Stimulated activated CD8-positive, alpha-beta memory T cell treated with anti-CD3 and anti-CD28 coated beads, Interleukin-2, amount 100 ng/mL, for 1 hour (primary cell): ENCODE measurements at places on chromosomes 7 and 10.

GRCh38 chr7:94250124-94250523 is 144.6 kb upstream of the COL1A2 start:
- no peak for DNase-seq

GRCh38 chr7:115008465-115009114 is 86.7 kb downstream of the MDFIC start:
- DNase-seq: no peak

DNA sequence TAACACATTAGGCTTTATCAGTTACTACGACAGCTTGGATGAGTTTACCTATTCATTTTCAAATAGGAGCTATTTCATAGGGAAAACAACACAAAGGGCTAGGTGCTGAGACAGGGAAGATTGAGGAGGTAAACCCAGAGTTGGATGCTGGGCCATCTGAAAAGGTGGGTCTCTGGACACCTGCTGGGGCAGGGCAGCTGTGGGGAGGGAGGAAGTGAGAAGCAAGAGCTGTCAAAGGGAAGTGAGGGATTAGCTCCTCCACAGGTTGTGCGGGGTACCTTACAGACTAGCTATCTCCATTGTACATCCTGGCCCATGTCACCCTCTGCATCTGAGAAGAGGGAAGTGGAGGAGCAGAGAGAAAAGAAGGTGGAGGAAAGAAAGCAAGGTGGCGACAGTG is 48.9 kb downstream of the BLNK start:
- no peak for DNase-seq

GRCh38 chr10:61452151-61452651 is 980 bp downstream of the TMEM26 start:
- no peak for DNase-seq

DNA sequence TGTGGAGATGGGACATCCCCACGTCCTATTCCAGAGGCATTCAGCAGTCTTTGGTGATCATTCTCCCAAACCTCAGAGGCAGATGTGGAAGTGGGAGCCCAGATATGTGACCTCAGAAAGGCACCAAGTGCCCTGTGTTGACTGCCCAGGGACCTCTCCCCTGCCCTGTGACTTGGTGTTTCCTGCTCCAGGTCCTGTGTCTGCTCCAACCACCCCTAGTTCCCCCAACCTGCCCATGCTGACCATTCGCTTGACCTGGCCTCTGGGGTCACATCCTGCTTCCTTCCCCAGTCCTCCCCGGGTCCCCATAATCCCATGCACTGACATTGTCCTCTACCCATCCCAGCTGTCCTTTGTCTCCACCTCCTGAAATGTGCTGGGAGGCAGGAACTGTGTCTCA is 7.6 kb downstream of the CYP26A1 start:
- DNase-seq: no peak

GRCh38 chr7:66152371-66153191 is 37.9 kb downstream of the CRCP start:
- DNase-seq: no peak

DNA sequence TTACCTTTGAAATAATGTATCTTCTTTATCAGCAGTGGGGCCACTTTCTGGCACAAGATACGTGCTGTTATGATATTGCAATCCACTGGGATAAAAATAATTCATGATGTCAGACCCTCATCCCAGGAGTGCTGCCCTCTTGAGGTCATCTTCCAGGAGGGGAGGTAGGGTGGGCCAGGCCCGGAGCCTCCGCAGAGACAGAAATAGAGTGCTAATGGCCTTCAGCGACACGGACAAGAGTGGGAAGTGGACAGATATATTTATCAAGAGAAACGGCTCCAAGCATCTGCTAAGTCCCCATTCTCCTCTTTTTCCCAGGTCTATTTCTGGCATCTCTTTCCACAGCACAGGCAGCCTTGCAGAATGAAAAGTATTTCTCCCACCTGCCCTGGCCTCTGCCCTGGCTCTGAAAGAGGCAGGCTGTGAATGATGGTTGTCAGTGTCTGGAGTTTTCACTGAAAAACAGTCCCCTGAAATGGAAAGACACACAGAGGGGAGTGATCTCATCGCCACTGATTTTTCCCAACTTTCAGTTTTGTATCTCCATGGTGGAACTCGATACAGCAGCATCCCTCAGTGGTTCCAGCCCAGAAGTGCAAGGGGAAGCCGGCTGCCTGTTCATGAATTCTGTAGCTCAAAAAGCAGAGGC is 251.7 kb upstream of the MYO3A start:
- DNase-seq: no peak

DNA sequence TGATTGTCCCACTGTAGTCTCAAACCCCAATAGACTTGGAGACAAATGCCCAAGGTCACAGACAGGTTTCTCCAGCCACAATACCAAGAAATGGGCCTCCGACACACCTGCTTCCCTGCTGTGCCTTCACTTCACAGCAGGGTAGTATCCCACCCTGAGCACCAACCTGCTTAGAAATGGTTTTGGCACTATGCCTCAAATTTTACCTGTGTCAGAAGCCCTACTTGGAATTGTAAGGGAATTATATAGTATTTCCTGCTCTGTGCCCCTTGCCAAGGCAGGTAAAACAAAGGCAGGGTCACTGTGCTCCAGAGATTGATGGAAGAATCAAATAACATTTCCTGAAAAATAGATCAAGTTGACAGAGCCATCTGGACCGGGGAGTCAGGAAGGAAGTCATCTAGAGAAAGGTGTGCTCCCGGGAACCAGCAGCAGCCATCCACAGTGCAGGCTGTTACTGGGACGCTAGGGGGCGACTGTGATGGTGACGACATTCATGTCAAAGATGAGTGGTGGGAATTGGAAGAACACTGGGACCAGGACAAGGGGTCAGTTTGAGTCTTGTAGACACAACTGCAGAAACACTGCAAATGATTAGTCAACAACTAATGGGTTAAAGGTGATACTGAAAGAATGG is 117.8 kb upstream of the AKR1E2 start:
- no peak for DNase-seq

DNA sequence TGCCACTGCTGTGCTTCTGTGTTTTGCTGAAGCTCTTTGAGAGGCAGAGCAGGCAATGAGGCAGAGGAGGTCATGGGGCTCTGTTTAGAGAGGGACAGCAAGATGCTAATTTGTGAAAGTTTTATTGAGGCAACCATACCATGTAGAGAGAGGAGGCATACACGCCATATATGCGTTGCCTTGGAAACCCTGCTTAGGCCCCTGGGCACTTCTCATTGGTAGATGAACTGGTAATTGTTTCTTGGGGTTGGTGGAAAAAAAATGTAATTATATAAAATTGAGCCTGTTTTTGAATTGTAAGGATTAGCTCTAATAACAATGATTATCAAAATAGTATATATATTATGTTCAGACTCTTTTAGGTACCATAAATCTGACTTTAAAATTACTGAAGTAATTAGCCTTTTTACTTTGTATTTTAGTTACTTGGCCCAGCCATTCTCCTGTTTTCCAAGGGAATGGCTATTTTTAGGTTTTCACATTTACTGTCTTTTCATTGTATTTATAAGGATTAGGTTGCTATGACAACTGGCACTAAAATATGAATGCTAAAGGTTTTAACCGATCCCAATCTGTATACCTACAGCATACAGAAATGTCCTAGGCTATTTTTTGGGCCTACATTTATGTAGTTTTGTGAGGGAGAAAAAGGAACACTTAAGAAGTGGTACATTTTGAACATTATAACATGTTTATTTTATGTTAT is 52.4 kb downstream of the BZW2 start:
- no peak for DNase-seq

DNA sequence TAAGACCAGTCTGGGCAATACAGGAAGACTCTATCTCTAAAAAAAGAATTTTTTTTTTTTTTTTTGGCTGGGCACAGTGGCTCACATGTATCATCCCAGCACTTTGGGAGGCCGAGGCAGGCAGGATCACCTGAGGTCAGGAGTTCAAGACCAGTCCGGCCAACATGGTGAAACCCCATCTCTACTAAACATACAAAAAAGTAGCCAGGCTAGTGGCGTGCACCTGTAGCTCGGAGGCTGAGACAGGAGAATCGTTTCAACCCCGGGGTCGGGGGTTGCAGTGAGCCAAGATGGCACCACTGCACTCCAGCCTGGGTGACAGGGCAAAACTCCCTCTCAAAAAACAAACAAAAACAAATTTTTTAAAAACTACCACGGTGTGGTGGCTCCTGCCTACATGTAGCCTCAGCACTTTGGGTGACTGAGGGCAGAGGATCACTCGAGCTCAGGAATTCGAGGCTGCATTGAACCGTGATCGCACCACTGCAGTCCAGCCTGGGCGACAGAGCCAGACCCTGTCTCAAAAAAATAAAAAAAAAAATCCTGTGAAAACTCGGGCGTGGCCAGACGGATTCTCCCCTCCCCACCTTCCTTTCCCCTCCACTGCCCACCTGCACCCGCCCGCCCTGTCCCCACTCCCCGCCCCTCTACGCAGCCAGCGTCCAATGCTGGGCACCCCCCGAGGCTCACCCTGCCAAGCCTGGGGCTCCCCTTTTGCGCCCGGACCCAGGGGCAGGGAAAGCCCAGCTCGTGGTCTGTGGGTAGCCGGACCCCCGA is 745 bp upstream of the ORAI2 start:
- no peak for DNase-seq

GRCh38 chr10:28540145-28540544 is 7.2 kb downstream of the WAC start:
- DNase-seq: no peak

DNA sequence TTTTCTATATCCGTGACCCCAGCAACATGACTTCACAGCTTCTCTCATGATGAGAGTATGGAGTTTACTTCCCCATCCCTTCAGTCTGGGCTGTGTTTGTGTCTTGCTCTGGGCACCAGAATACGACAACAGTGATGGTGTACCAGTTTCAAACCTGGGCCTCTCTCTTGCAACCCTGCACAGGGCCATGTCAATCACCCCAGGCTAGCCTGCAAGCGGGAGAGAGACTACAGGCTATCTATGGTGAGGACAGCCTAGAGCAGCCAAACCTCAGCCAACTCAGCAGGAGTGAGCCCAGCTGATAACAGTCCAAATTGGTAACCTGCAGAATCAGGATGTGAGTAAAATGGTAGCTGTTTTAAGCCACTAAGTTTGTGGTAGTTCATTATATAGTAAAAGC is 235.8 kb downstream of the CHCHD3 start:
- DNase-seq: no peak

DNA sequence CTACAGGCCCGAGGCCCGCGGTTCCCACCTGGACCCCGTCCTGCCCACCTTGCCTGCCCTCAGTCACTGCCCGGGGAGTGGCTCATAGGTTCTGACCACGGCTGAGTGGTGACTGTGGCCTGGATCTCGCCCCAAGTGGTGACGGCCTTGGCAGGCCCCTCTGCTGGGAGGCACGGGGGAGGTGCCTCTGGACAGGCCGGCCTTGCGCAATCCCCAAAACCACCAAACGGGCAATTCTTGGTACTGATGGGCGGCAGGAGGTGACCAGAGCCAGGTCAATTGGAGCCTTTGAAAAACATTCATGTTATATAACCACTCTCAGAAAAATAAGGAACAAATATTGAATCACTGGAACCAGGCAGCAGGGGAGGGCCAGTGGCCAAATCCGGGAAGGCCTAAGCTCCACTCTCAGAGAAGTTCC is 83.4 kb downstream of the PRKAG2 start:
- DNase-seq: no peak

- no peak for DNase-seq
These were observed 45.1 kb downstream of the PTN start for GRCh38 chr7:137298464-137298794.

GRCh38 chr10:30309403-30309802 is 39.7 kb downstream of the MTPAP start:
- DNase-seq: no peak

- no peak for DNase-seq
These were observed 1.4 kb downstream of the TRA2A start for GRCh38 chr7:23530405-23530804.

GRCh38 chr10:86506062-86506461 is 15.5 kb downstream of the WAPL start:
- DNase-seq: no peak

DNA sequence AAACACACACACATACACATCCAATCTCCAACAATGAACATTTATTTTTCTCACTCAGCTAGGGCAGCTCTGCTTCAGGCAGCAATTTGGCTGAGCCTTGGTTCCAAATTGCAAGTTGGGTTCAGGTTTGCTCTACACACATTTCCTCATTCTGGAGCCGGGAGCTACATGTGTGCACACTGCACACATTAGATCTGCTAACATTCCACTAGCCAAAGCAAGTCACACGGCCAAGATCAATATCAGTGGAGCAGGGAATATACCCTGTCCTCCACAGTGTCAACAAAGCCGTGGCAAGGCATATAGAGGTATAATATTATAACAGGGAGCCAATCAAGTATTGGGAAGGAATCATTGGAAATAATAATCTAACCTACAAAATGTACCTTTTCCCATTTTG is 57.5 kb upstream of the PPP1R3C start:
- DNase-seq: no peak

GRCh38 chr10:48232717-48233447 is 41.6 kb downstream of the FRMPD2 start:
- DNase-seq: no peak

GRCh38 chr7:2384354-2385243 is 18.8 kb upstream of the CHST12 start:
- no peak for DNase-seq

- no peak for DNase-seq
These were observed 139.8 kb downstream of the ADARB2 start for GRCh38 chr10:1597370-1598146.

- no peak for DNase-seq
These were observed 77.5 kb upstream of the SORCS3 start for GRCh38 chr10:104563548-104563947.

DNA sequence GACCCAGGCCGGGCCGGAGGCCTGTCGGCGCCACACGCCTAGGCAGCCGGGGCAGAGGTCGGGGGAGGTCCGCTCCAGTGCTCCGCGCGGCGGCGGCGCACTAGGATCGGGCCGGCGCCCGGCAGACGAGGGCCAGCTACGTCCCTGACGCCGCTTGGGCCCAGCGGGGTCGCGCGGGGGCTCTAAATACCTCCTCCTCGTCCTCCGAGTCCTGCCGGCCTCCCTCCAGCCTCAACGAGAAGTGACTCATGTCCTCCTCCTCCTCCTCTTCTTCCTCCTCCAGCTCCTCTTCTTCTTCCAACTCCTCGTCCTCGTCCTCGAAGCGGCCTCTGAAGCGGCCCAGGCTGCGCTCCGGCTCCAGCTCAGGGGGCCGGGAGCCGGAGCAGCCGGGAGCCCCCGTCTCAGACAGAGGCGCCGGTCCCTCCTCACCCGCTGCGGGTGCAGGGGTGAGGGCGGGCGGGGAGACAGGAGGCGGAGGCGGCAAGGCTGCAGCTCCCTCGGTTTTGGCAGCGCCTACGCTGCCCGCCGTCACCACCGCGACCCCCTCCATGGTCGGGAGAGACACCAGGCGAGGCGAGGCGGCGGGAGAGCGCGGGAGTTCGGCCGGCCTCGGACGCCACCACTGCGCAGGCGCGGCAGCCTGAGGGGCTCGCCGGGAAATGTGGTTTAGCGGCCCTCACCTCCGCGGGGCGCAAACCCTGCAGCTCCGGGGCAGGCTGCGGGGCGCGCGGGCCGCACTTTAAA is at the start of gene PCGF6:
Gene PCGF6 (minus strand): TSS at position 624 of the 744 bp plus-strand sequence. CDS start 74 bp downstream, at position 550.
- peak; percentile 45 for DNase-seq

GRCh38 chr7:108497082-108497725 is 28.7 kb downstream of the PNPLA8 start:
- peak; percentile 10 for DNase-seq

- no peak for DNase-seq
These were observed 329.0 kb downstream of the RNLS start for GRCh38 chr10:88254091-88254490.

- no peak for DNase-seq
These were observed 155.2 kb downstream of the MAGI2 start for GRCh38 chr7:79298145-79298760.

- DNase-seq: no peak
These were observed 7.5 kb upstream of the GGCT start for GRCh38 chr7:30511973-30512662.
